ENCODE measurements at places on chromosomes 5 and 9.

GRCh38 chr5:27381686-27382085 is 343.3 kb upstream of the CDH9 start:
- DNase-seq, result no peak

DNA sequence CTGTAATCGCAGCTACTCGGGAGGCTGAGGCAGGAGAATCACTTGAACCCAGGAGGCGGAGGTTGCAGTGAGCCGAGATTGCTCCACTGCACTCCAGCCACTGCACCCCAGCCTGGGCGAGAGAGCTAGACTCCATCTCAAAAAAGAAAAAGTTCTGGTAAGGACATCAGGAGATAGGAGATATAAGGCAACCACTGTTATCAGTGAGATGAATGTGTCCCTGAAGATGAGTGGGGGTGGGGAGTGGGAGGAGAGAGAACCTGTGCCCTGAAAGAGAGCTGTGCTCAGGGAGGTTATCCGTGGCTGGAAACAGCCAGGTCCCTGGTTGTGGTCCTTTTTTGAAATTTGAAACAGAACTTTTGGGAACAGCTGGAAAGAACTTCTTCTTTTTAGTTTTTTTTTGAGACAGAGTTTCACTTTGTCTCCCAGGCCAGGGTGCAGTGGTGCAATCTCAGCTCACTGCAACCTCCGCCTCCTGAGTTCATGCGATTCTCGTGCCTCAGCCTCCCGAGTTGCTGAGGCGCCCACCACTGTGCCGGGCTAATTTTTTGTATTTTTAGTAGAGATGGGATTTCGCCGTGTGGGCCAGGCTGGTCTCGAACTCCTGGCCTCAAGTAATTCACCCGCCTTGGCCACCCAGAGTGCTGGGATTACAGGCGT is 2.6 kb downstream of the PTPA start:
- no peak for DNase-seq

GRCh38 chr5:42566652-42567295 is 143.5 kb downstream of the GHR start:
- no peak for DNase-seq

DNA sequence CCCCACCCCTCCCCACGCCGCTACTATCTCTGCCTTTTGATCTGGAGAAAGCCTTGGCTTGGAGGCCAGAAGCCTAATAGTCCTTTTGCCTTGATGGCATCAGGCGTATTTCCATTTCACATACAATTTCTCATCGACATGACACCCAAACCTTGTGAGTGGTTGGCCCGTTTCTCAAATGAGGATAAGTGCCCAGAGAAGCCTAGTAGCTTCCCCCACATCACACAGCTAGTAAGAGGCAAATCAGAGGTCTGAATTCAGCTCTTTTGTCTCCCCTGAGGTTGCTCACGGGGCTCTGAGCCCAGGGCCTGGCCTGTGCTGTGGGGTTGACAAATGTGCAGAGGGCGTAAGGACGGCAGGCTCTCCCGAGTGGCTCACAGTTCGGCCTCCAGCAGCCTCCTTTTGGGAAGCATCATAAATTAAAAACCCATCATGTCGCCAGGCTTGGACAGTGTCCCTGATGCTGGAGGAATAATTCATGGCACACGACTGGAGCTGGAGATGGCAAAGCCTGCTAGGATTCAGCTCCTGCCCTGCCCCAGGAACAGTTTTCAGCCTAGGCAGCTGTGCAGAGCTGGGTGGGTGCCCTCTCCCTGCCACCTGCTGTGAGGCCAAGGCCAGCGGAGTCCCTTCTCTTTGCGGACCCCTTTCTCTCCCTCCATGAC is 263.8 kb downstream of the NSG2 start:
- DNase-seq, result no peak

GRCh38 chr9:4022435-4023067 is 277.3 kb downstream of the GLIS3 start:
- DNase-seq, result no peak

DNA sequence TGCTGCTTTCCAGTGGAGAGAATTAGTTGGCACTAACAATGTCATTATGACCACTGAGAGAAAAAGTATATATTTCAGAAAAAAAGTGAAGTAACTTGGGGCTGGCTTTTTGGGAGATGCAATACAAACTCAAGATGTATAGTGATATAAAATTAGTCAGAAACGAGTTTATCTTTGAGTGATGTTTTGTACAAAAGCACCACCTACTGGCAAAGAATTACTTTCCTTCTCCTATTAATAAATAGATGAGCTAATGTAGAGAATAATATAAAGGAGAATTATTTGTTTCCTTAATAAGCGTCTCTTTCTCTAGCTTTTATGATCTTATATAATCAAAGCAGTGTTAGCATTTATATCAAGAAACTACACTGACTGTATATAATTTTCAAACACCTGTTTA is 158.8 kb downstream of the MEF2C start:
- DNase-seq, result no peak
